ENCODE measurements at places on chromosomes 2 and 18.

DNA sequence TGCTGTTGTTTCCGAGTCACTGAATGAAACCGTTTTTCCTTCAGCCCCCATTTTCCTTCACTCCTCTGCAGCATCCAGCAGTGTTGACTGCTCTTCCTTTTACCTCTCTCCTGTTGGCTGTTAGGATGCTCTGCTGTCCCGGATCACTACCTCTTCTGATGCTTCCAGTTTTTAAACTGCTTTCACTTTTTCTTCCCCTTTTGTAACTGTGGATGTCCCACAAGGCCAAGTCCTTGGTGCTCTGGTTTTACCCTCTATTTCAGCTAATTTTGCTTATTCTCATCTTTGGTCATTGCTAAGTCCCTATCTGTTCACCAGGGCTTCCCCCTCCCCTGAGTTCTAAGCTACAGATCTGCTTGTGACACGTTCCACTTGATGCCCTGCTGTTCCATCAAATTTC lies 39.4 kb upstream of the MAP4K3 start:
- DNase-seq, result no peak

GRCh38 chr2:102112692-102113665 lies 29.6 kb upstream of the IL1R1 start:
- DNase-seq, result peak; percentile 35

GRCh38 chr2:97267411-97268074 lies 154.6 kb downstream of the ANKRD36 start:
- no peak for DNase-seq

DNA sequence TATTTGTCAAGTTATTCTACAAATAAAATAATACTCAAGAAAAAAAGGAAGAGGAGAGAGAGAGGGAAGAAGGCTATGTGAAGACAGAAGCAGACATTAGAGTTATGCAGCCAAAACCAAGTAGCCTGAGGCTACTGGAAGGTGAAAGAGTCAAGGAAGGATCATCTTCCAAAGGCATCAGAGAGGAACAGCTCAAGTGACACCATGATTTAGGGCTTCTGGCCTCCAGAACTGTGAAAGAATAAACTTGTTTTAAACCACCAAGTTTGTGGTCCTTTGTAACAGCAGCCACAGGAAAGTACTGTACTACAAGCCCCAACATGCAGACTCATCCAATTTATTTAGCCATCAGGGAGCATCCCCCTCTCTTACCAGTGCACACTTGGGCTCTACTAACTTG lies 788.5 kb upstream of the LRRTM1 start:
- no peak for DNase-seq

GRCh38 chr2:28749526-28749925 lies 2.1 kb upstream of the PPP1CB start:
- DNase-seq, result no peak

- DNase-seq, result peak; percentile 23
These were observed 27.5 kb downstream of the CNRIP1 start for GRCh38 chr2:68292108-68292710.

DNA sequence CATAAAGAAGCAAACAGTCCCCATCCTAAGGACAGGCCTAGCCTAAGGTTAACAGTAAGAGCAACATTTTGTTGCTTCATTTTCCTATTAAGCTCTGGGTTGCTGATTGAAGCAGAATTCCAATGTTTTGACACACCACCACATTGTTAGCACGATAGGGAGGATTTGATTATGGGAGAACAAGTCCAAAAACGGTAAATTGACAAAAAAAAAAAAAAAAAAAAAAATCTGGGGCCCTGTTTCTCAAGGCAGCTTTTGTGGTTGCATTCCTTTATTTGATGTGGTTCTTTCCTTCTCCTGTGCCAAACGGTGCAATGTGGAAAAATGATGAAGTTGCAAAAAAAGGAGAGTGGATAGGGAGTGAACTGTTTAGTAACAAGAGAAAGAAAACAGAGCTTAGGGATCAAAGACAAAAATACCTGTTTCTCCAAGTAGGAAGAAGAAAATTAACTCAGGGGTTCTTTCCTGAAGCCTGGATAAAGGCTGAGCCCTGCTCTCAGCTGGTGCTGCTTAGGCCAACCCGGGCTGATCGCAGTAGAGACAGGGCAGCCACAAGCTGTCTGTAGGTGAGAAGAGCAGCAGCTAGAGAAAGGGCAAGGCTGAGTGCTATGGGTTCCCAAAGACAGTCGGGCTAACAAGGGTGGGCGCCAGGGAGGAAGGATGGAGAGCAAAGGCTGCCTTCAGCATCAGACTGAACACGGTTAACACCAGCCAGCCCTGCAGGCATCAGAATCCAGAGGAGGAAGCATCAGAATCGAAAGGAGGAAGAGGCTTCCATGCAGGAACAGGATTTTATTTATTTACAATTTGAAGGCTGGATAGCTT lies 167.8 kb upstream of the FOSL2 start:
- DNase-seq, result peak; percentile 73

DNA sequence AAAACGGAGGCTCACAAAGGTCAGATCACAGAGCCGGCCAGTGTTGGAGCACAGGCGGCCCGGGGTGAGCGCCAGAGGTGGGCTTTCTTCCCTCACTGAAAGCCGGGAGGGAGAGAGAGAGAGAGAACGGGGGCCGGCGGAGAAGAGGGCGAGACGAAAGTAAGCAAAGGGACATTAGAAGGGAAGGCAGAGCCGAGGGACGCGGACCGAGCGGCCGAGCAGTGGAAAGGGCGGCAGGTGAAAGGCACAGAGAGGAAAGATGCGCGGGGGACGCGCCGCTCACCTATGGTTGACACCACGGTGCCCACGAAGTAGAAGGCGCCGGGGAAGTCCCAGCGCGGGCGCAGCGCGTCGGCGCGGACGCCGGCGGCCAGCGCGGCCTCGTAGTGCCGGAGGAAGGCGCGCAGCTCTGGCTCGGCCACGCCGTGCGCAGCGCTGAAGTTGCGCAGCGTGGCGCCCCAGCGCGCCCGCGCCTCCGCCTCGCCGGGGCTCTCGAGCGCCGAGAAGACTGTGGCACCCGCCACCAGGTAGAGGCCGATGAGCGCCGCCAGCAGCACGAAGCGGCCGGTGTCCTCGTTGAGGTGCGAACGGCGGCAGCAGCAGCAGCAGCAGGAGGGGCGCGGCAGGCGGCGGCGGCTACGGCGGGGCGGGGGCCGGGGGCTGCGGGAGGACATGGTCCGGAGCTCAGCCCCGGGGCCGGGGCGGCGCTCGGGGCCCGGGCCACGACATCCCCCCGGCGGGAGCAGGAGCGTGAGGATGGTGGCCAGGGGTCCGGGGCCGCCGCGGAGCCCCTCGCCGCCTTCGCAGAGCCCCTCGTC lies 166.9 kb downstream of the MSH2 start:
- DNase-seq, result peak; percentile 62

GRCh38 chr2:45774688-45775244 lies 123.3 kb downstream of the PRKCE start:
- DNase-seq, result no peak

- DNase-seq, result no peak
These were observed 34.9 kb upstream of the ATP8B1 start for GRCh38 chr18:57837917-57838548.

DNA sequence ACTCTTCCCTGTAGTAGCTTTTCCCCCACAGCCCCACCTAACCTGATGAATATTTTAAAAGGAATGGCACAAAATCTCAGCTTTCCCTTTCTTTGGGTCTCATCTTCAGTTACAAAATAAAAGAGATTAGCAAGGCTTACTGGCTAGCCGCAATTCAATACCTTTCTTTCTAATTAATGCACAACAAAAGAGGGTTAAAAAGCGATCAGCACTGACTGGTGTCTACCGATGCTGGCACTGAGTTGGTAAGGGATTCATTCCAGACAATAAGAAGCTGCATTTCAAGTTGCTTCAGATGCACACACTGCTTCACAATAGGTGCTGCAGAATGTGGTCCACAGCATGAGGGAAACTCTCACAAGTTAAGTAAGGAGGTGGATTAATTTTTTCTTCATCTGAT lies 41.9 kb downstream of the HDHD2 start:
- DNase-seq, result no peak

- DNase-seq, result no peak
These were observed 70.0 kb upstream of the ZNF236 start for GRCh38 chr18:76752400-76752799.

Measured in AG20443 (cell line).